Progenitor cell of endocrine pancreas (in vitro differentiated cells): ENCODE measurements at places on chromosomes 1 and 21. TPM values are rescaled to one million over a fixed set of nuclear protein-coding genes. Genes with fewer than 3 reads are reported as not detected.

- DNase-seq = no peak
Observed at GRCh38 chr1:109977225-109977624, 7.3 kb upstream of the AHCYL1 start.

Gene SLC44A3
- 70.4 and 75.4 TPM in 2 replicates for total RNA-seq

DNA sequence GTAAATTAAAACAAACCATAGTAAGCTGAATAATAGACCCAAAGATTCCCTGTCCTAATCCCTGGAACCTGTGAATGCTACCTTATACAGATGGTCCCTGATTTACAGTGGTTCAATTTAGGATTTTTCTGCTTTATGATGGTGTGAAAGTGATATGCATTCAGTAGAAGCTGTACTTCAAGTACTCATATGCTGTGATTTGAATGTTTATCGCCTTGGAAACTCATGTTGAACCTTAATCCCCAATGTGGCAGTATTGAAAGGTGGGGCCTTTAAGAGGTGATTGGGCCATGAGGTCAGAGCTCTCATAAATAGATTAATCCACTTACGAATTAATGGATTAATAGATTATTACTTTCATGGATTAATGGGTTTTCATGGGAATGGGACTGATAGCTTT is 10.6 kb upstream of the RRP15 start:
- no peak for DNase-seq

GRCh38 chr1:109361649-109362048 is 36.1 kb downstream of the SORT1 start:
- no peak for DNase-seq

- no peak for DNase-seq
Observed at GRCh38 chr1:22832414-22832786, 121.8 kb downstream of the EPHB2 start.

- no peak for DNase-seq
Observed at GRCh38 chr1:38730511-38731397, 128.8 kb downstream of the RRAGC start.

DNA sequence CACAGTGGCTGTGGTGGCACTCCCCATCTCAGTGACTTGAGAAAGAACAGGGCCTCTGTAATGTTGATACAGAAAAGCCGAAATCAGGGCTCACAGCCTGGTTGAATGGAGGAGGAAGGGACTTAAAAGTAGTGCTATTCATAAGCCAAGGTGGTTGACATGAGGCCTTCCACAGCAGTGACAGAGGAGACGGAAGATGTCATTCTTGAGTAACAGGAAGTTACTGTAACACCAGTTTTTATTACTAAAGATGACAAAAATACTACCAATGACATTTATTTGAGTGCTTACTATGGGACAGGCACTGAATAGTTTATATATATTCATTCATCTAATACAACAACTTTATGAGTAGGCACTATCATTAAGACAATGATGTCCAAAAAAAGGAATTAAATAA is 52.8 kb upstream of the GNG12 start:
- no peak for DNase-seq

GRCh38 chr1:38076038-38076437 is 29.4 kb upstream of the POU3F1 start:
- peak; percentile 68 for DNase-seq

DNA sequence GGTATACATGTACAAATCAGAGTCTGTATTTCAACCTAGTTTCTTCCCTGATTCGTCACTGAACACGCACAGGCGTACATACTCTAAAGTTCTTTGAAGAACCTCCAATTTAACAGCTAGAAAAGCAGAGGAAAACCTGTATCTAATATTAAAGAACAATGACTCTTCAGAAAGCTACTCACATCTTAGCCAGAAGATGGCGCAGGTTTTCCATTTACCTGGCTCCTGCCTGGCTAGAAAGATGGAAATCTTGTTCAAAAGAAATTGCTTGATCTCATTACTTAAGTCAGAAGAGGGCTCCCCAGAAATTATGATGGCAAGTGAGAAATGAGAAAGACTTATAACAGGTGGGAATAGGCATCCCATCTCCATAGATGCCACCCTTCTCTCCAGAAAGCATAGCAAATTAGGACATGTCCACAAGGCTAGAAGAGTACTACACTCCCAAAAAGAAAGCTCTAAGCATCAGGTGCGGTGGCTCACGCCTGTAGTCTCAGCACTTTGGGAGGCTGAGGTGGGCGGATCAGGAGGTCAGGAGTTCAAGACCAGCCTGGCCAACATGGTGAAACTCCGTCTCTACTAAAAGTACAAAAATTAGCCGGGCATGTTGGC is 19.0 kb upstream of the L1TD1 start:
- DNase-seq = no peak

- no peak for DNase-seq
Observed at GRCh38 chr21:46194374-46195334, 10.4 kb upstream of the SPATC1L start.

GRCh38 chr1:14922942-14923726 is 230.4 kb upstream of the TMEM51 start:
- DNase-seq = no peak

GRCh38 chr1:175873290-175873935 is 130.0 kb upstream of the TNR start:
- DNase-seq = no peak

DNA sequence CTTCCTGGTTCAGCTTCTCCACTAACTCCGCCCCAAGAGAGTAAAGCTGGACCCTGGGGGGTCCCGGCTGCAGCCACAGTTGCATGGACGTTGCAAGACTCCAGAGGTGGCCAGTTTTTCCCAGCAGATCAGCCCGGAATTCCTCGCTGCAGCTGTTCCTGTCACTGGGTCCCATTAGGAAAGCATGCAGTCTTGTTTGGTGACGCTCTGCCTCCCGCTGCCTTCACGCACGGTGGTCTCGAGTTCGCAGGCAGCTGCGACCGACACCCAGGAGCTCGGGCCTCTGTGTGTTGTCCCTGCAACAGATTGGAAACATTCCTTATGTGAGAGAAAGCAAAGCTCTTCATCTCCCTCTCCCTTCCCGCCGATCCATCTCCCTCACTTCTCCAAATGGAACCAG is 162.8 kb downstream of the PRDM16 start:
- no peak for DNase-seq

GRCh38 chr1:220514256-220514655 is 13.7 kb upstream of the MARK1 start:
- DNase-seq = no peak

Gene LINGO4
- not detected in 2 replicates for total RNA-seq

DNA sequence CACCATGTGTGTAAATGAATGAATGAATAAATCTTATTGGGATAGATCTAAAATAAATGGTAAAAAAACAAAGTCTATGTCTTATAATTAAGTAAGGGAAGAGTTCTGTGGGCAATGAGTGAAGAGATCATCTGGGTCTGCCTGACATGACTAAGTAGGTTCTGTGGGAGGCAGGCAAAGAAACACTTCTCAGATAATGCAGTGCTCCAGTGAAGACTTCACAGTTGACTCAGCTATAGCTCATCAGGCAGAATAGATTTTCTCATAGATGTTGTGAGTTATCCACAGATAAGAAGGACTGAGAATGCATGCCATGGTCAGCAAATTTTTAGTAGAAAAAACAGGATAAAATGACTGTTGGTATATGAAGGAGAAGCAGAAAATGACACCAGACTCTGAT is 12.4 kb downstream of the KRTAP22-2 start:
- DNase-seq = no peak

Gene KCND3
- 0.75 and 0.81 TPM in 2 replicates for total RNA-seq

DNA sequence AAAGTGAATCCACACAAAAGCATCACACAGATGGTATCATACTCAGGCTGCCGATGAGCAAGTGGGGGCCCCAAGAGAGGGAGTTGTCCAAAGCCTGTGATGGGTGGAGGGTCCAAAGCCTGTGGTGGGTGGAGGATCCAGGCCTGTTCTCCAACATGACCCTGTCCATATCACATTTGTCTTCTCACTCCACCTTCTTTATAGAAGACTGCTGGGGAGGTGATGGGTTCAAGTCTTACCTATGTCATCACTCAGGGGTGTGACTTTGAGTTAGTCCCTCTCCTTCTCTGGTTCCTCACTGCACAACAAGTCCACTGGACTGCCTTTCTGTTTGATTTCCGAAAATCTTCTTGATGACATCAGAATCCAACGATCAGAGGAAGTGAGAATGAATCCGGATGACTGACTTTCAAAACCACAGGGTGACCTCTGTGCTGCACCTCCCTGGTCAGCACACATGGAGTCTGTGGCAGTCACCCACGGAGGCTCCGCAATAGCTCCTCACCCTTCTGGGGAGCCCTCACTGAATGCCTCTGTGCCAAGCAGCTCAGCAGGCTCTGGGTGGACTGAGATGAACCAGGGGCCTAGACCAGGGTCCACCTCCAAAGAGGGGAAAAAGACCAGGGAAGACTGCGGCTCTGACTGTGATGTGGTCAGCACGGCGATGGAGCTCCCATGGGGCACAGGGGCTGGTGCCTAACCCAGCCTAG is 166.8 kb downstream of the HIVEP3 start:
- no peak for DNase-seq

Gene GREM2
- 0.48 and 0.73 TPM in 2 replicates for total RNA-seq

DNA sequence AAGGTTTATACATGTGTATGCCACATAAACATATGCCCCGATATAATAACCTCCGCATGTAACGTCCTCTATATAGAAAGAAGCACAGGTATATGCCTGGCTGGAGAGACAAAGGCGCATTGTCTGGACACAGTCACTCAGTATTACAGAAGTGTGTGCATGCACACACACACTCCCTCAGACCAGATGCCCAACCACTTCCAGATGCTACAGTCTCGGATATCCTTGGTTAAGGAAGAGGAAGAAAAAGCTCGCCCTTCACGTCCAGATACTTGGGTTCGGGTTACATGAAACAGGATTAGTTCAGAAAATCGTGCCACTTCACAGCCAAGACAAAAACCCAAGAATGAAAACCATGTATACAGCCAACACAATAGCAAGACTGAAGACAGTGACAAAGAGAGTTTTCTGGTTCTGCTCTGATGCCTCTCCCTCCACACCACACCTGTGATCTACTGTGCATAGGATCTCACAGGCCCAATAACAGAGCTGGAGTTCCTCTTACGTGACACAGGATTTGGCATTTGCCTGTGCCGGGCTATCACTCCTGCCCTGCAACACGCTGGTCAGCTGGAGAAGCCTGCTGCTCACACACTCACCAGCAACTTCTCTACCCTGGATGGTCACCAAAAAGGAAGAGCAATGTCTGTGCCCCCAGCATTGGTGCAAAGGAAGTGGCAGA is 75.0 kb downstream of the SSBP3 start:
- no peak for DNase-seq

Gene HLX
- total RNA-seq = 0.48 and 0.53 TPM in 2 replicates

DNA sequence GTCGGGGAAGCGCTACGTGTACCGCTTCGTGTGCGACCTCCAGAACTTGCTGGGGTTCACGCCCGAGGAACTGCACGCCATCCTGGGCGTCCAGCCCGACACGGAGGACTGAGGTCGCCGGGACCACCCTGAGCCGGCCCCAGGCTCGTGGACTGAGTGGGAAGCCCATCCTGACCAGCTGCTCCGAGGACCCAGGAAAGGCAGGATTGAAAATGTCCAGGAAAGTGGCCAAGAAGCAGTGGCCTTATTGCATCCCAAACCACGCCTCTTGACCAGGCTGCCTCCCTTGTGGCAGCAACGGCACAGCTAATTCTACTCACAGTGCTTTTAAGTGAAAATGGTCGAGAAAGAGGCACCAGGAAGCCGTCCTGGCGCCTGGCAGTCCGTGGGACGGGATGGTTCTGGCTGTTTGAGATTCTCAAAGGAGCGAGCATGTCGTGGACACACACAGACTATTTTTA is 17.1 kb downstream of the ETS2 start:
- DNase-seq = no peak

GRCh38 chr1:208167261-208167869 is 76.8 kb downstream of the PLXNA2 start:
- no peak for DNase-seq

DNA sequence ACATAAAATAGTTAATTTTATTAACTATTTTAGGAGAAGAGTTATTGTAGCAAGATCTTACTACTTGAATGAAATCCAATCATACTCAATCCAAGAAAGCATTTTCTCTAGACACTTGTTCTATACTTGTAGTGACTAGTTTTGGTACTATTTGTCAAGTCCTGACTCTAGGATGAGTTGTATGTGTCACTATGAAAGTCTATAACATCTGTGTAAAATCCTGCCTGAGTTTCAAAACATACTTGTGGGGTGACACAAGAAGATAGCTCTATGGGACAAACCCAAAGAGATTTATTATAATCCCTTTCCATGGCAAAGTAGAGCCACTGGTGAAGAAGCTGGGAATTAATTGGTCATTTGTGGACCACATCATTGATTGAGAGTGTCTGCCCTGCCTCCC is 1042.2 kb upstream of the ADGRL4 start:
- DNase-seq = no peak

- DNase-seq = no peak
Observed at GRCh38 chr1:96374076-96374762, 347.4 kb upstream of the PTBP2 start.

GRCh38 chr1:20948101-20948500 is 161.0 kb upstream of the HP1BP3 start:
- no peak for DNase-seq

GRCh38 chr1:228058172-228058948 is 24.1 kb upstream of the ARF1 start:
- DNase-seq = no peak

Gene DMRTA2
- 0.20 TPM in 1 of 2 replicates, not detected in the other for total RNA-seq

Gene FCRLB
- total RNA-seq = 0.14 and 0.33 TPM in 2 replicates

DNA sequence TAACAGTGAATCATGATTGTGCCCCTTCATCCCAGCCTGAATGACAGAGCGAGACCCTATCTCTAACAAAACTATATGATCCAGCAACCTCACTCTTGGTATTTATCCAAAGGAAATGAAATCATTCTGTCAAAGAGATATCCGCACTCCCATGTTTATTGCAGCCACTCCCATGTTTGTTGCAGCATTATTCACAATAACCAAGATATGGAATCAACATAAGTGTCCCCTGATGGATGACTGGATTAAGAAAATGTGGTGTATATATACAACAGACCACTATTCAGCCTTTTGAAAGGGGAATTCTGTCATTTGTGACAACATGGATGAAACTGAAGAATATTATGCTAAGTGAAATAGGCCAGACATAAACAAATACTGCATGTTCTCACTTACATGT is 44.4 kb downstream of the TRMT1L start:
- DNase-seq = no peak

Gene DYNLT5
- total RNA-seq = 0.60 TPM in 1 of 2 replicates, not detected in the other

Gene YIPF1
- total RNA-seq = 34.5 and 37.3 TPM in 2 replicates

GRCh38 chr1:209311770-209312169 is 271.7 kb upstream of the CAMK1G start:
- no peak for DNase-seq

- DNase-seq = no peak
Observed at GRCh38 chr1:2045468-2046173, 4.6 kb upstream of the PRKCZ start.
